CD4-positive, alpha-beta memory T cell (primary cell): ENCODE measurements at places on chromosomes 3 and 15. TPM values are rescaled to one million over a fixed set of nuclear protein-coding genes. Genes with fewer than 3 reads are reported as not detected.

DNA sequence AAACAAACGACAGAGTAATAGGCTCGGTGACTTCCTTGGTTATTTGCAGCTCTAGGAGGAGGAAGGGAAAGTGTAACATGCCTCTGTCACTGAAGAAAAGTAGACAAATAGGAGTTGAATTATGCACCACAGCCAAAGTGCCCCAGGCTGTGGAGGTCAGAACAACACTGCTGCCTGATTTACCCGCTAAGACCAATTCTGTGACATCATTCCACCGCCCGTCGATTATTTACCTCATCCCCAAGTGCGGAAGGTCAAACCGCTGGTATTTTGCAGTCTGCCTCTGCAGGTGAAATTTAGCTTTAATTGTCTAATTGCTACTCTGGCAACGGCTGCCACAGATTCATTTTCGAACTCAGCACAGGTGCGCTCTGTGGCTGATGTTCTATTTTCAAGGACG lies 106.3 kb upstream of the PRICKLE2 start:
- no peak for DNase-seq

Gene FOXB1
- polyA plus RNA-seq, result 0.14 TPM

Gene KBTBD12
- 0.06 TPM for polyA plus RNA-seq

DNA sequence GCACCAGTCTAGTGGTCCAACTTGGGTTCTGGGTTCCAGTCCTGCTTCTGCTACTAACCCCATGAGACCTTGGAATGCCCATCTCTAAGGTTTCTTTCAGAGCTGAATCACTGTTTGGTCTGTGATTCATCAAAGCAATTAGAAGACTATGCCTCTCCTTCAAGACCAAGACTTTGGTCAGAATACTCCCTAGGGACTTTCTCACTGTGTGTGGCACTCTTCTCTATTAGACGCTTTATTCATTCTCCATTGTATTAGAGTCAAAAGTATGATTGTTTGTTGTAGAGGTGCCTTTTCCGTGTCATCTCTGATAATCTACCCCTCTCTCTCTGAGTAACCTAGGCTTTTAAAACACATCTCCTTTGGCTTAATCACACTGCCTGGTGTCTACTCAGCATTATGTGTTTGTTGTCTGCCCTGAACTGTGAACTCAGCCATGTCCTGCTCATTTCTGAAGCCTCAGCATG lies 90.5 kb downstream of the LPP start:
- no peak for DNase-seq

GRCh38 chr15:99502182-99502581 lies 63.6 kb upstream of the MEF2A start:
- DNase-seq, result no peak

Gene ST6GAL1
- 172 TPM for polyA plus RNA-seq

- DNase-seq, result no peak
These were observed 436.6 kb downstream of the LPP start for GRCh38 chr3:188590557-188590956.

DNA sequence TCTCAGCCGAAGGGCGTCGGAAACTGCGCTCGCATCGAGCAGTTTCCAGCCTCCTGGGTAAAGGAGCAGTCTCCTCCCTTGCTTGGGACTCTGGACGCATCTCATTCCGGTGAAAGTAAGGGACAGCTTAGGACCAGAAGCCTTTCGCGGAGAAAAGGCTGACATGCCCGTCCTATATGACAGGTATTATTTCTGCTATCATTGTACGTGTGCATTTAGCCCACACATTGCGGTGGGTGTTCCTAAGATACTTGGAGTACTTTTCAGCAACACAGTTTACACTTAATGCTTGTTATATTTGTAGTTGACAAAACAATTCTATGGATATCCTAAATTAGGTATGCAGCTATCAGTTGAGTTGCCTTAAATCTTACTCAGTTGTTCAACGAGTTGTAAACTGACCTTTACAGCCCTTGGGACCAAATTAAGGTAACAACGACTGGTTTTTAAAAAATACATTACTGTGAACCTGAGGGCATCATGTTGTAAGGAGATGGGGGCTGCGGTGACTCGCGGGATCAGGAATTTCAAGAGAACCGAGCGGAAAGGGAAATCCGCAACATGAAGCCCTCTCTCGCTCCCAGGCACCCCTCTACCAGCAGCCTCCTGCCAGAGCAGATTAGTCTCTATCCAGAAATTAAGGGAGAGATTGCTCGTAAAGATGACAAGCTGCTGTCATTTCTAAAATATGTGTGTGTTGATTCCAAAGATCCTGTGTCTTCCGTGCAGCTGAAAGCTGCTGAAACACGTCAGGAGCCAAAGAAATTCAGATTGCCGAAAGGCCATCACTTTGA lies 632 bp upstream of the COPS2 start:
- no peak for DNase-seq

DNA sequence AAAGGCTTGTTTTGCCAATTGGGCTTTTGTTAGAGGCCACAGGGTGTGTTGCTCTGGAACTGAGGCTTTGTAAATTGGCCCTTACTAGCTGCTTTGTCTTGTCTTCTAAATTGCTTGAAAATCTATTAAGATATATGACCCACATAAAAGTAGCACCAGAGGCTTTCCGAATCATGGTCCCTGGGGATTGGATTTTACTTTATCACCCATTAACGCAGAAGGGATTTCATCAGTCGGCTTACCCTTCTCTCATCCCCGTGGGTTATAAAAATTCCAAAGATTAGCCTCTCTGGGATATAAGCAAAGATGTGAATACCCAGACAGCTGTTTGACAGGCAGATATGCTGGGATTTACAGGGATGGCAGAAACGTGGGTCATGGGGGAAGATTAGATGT lies 98.3 kb upstream of the CHL1 start:
- no peak for DNase-seq

DNA sequence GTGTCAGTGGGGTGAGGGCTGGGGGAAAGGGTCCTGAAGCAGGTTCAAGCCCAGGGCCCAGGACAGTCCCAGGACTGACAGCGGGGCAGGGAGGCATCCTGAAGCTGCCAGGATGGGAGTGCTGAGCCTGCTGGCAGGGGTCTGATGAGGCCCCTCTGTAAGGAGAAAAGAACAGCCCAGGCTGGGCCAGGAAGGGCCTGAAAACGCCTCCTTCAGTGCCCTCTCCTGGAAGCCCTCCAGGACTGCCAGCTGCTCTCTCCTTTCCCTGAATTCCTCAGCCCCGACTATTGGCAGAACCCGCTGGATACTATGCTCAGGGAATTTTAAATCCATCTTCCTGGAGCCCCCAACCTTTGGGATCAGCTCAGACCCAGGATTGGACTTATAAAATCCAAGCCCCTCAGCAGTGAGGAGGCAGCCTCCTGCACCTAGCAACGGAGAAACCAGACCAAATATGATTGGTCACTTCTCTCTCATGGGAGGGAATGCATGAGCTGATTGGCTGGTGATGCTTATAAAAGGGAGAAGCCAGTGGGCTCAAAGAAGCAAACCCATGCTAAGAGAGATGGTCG lies 203.5 kb upstream of the LINGO1 start:
- no peak for DNase-seq

DNA sequence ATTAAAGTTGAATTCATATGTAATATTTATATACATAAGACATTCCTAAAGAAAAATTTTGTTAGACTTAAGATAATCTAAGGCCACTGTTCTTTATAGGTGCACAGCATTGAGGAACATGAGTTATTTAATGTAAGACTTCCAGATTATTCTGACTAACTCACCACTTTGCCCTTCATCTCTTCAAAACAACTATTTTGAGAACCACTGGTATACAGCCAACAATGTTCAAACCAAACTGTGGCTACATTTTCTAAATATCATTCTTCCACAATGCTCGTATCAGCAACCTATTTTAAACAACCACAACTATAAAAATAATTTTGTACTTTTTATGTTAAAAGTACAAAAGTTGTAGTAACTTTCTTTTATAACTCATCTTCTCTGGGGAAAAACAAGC lies 199.8 kb upstream of the ALCAM start:
- DNase-seq, result no peak
